ENCODE measurements at places on chromosomes 6 and 20.

DNA sequence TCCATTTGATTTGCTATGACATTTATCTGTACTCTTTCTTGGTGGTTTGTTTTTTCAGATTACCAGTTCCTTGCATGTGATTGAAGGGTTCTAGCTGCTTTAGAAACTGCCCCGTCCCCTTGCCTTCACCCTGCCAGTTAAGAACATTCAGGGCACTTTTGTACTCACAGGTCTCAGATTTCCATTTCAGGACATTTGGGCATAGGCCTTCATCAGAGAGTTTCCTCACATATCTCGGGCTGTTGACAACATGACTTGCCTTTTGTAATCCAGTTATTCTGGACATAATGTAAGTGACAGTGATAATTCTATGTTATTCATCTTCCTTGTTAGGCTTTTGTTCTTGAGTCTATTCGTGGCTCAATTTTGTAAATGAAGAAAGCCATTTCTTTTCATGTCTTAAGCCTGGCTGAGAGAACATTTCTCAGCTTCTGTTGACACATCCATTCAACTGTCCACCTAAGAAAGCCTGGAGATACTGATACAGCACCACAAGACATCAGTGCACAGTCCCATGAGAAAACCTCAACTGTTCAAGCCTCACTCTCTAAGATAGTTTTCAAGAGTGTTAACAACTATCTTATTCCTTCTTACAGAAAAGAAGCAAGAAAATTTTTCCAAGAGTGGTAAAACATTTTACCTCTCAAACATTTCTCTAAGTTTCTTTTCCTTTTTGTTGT, 209.3 kb upstream of the SGK1 start:
- DNase-seq, result no peak

- DNase-seq, result no peak
Measured at GRCh38 chr20:40848096-40848495, 159.1 kb upstream of the MAFB start.

DNA sequence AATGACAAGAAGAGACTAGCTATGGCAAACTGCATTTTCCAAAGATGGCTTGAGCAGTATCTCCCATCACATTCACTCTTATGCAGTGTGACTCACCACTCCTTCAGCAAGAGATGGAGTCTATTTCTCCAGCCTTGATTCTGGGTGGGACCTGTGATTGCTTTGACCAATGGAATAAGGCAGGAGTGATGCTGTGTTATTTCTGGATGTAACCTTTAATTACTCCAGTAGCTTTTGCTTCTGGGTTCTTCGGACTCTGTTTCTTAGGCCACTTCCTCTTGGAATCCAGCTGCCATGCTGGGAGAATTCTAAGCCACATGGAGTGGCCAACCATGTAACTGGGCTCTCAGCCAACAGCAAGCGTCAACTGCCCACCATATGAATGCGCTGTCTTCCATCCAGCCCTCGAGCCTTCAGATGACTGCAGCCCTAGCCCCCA, 50.7 kb downstream of the TGM2 start:
- no peak for DNase-seq

- no peak for DNase-seq
Measured at GRCh38 chr20:6637160-6637579, 130.3 kb upstream of the BMP2 start.

GRCh38 chr20:39853050-39853449, 836.0 kb downstream of the MAFB start:
- DNase-seq, result no peak

DNA sequence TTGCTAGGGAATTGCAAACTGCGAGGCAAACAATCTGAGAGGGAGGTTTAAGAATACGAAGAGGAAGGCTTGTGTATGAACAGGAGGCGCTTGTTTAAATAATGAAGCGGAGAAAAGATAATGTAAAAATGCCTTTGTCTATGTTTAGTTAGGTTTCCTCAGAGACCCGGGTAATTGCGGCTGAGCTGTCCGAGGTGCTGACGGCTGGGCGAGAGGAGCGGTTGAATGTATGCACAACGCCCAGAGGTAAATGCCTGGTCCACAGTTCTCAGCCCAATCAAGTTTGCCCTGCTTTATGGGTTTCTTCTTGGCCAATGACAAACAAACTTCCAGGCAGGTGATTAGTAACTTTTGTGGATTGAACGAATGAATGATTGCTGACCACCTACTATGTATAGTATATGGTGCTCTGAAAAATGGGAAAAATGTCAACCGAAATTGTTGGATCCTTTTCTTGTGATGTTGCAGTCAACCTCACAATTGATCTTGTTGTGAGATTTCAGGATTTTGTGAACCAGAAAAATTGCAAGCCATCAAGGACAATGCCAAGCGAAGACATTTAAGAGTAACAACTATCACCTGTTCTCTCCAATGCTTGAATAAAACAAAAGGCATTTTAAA, 38.3 kb upstream of the SLC32A1 start:
- DNase-seq, result no peak

- DNase-seq, result no peak
Measured at GRCh38 chr6:16473184-16473907, 235.0 kb downstream of the GMPR start.

- no peak for DNase-seq
Measured at GRCh38 chr6:15444081-15444731, 198.3 kb downstream of the JARID2 start.

GRCh38 chr6:75581231-75581630, 20.4 kb upstream of the SENP6 start:
- no peak for DNase-seq

DNA sequence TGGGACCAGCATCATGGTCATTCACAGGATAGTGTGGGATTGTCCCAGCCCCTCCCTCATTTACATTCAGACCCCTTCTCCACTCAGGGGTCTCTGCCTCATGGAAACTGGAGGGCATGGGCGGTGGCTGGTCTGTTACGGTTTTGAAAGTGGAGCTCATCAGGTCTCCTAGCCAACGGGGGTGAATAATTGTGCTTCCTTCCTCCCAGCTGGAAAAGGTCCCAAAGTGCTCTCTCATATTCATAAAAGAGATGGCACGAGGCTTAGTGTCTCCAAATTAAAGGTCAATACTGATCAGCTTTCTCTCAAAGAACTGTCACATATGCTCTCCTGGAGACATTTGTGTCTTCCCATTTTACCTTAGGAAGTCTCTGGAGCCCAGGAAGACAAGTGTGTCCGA, 19.9 kb downstream of the JARID2 start:
- DNase-seq, result no peak

- DNase-seq, result no peak
Measured at GRCh38 chr20:1376408-1377270, 16.2 kb downstream of the FKBP1A start.

GRCh38 chr6:141552031-141552430, 580.7 kb upstream of the GJE1 start:
- DNase-seq, result no peak

DNA sequence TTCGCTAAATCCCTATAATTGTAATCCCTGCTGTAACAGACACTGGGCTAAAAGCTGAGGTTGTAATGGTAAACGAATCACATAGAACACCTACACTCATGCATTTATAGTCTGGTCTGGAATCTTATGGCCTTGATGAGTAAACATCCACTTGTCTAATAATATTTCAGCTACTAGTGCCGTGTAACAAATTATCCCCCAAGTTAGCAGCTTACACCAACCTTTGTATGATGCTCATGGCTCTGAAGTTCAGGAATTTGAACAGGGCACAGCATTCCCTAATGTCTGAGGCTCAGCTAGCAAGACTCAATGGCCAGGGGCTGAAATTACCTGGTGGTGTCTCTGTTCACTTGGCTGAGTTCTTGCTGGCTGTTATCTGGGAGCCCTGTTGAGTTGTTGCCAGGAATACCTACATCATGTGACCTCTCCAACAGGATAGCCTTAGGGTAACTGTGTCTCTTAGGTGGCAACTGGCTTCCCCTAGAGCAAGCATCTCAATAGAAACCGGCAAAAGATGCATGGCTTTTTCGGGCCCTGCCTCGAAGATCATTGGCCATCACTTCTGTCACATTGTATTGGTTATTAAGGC, 100.9 kb upstream of the TMEM170B start:
- no peak for DNase-seq

DNA sequence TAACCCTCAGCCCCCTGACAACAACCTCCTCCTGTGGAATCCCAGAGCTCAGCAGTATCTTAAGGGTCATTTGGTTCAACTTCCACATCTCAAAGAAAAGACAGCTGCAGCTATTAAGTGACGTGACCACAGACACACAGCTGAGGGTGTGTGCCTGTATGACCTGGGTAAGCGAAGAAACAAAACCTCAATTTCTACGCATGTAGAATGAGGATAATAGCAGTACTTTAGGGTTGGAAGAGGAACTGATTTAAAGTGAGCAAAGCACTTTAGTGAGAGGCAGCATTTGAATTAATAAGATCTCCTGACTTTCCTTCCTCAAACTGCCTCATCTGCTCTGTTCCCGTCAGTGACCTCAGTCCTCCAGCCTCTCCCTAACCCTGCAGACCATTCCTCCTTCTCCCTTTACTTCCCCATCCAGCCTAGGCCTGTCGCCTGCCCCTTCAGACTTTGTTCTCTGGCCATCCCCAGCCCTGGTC, 6.8 kb upstream of the ARMC2 start:
- no peak for DNase-seq

- DNase-seq, result no peak
Measured at GRCh38 chr6:159220093-159220492, 50.9 kb downstream of the FNDC1 start.

GRCh38 chr6:88142297-88142668, 23.9 kb downstream of the CNR1 start:
- DNase-seq, result no peak

- DNase-seq, result no peak
Measured at GRCh38 chr20:13996265-13996664, 949 bp downstream of the MACROD2 start.

GRCh38 chr6:38593998-38594665, 45.6 kb downstream of the BTBD9 start:
- no peak for DNase-seq

DNA sequence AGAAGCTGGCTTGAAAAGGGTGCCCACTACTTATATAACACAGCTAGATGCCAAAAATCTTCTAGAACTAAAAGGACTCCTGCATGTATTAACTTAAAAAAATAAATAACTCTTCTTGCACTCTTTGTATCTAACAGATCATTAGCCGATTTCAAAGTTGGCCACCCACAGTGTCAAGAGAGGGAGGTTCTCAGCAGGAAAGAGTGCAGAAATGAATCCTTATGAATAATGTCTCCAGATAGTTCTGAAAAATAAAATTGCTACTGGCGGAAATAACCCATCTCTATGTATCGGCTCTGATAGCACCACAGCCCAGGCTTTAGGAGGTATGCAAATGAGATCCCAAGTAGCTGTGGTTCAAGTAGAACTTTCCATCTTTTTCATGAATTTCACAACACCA, 232.7 kb downstream of the PHF3 start:
- no peak for DNase-seq

DNA sequence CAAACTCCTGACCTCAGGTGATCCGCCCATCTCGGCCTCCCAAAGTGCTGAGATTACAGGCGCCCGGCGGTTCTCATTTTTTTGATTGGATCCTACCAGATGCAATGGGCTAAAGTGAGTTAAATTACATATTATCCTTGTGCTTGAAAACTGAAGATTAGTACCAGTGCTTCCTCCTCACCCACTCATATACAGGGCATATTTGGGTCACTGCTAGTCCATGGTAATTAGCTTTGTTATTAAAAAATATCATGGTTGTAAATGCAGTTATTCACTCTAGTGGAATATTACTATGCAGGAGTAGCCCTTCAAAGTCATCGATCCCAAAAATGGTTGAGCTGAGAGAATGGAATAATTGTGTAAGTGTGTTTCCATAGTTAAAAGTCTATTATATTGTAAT, 26.5 kb downstream of the ZNF292 start:
- no peak for DNase-seq

DNA sequence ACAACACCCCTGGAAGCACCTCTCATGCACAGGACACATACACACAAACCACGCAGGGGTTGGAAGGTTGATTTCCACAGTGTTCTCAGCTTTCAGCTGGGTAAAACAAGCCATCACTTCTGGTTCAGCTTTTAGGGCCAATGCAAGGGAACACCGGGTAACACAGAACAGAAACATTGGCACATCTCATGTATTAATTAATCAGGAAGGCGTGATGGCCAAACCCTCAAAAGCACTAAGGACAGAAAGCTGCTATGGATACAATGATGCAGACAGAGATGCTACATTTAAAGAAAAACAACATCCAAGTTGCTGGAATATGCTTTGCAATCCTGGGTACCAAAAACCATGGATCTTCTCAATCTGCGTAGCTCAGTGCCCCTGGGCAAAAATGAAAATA, 104.3 kb upstream of the BEND6 start:
- DNase-seq, result no peak

DNA sequence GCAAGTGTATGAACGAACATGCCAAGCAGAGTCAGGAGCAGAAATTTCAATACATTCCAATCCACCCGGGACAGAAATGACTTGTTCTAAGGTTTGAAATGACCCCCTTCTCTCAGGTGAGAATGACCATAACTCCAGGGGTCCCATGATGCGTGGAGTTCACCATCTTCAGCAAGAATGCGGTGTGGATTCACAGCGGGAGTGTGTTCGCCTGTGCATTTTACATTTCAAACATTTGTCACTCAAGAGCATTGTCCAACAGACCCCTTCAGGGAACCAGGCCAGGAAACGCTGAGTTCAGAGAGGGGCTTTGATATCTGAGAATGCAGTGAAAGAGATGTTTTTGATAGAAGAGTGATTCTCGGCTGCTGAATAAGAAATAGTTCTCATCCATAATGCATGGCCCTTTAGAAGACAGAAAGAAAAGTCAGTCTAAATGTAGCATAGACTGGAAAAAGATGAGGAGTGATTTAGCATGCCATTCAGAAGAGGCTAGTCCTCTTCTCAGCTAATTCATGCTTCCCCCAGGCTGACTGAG, 200.3 kb upstream of the KCNG1 start:
- no peak for DNase-seq

All from stimulated activated CD8-positive, alpha-beta memory T cell treated with anti-CD3 and anti-CD28 coated beads, Interleukin-12 subunit alpha, Interleukin-12 subunit beta, amount 100 ng/mL, for 4 hours (primary cell).